ENCODE measurements at places on chromosomes 12 and 14. TPM values are rescaled to one million over a fixed set of nuclear protein-coding genes. Genes with fewer than 3 reads are reported as not detected.

HOXC4 gene
- total RNA-seq = 3.3 TPM

DNA sequence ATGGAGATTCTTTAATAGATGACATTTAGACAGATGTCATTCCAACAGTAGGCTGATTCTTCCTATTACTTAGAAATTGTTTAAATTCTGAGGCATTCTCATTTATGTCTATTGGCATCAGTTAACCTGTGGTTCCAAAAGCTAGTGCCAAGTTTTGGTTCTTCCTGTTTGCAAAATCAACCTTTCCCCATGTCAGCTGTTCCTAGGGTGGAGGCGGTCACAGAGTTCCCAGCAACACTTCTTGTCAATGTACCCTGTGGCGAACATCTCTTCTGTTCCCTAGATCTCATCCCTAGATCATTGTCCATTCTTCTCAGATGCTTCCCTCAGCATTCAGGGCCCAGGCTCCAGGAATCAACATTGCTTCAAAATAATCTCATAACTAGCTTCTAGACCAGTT lies 140.9 kb downstream of the PHLDA1 start:
- peaks cover 17% of the 10 kb centered on the region for H3K4me1 ChIP-seq
- no peak overlapping the region for H3K4me3 ChIP-seq
- H3K27me3 ChIP-seq = no peaks in the 10 kb centered on the region

IGF1 gene
- 0.88 TPM for total RNA-seq

GRCh38 chr12:915090-915489 lies 34.4 kb downstream of the RAD52 start:
- no peak for DNase-seq
- H3K4me1 ChIP-seq = peaks cover 13% of the 10 kb centered on the region
- peaks cover 69% of the 10 kb centered on the region for H3K36me3 ChIP-seq

DNA sequence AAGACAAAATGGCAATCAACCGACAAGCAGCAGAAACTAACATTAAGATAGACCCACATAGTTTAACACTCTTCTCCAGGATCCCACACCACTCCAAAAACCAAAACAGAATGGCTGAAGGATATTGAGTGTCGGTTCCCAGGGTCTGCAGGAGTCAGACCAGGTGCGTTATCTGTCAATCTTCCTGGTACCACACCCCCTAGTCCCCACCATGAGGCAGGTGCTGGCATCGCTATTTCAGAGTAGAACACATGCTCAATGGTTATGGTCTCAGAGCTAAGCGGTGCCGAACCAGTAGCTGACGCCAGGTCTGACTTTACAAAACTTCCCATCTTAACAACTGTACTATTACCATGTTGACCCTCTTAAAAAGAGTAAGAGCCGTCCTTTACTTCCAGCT lies 10.2 kb downstream of the STX2 start:
- no peaks in the 10 kb centered on the region for H3K27me3 ChIP-seq
- H3K4me3 ChIP-seq = no peak overlapping the region
- no peak overlapping the region for H3K27ac ChIP-seq
- no peak for DNase-seq
- H3K36me3 ChIP-seq = no peaks in the 10 kb centered on the region
- H3K4me1 ChIP-seq = peaks cover 21% of the 10 kb centered on the region

DNA sequence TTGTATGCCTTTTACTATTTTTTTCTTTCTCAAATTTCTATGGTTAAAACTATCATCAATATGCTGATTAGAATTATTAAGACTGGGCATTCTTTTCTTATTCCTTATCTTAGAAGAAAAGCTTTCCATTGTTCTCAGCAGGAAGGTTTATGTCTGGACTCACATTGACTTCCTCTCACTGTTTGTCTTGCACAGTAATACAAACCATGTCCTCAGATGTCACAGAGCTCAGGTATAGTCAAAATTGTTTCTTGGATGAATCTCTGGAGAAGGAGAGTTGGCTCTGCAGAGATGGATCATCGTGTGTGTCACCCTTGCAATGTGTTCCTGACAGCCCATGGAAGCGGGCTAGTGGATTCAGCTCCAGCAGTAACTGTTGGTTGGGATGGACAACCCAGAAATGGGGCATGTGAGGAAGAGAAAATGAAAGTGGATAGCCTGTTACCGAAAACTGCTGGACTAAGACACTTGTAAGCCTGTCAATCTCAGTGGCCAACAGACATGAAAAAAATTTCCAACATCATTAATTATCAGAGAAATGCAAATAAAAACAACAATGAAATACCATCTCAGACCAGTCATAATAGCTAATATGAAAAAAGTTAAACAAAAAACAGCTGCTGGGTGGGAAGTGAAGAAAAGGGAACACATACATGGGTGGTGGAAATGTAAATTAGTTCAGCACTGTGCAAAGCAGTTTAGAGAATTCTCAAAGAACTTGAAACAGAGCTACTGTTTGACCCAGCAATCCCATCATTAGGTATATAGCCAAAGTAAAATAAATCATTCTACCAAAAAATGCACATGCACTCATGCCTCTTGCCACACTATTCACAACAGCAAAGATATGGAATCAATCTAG lies 967.8 kb downstream of the TMEM121 start:
- no peaks in the 10 kb centered on the region for H3K27me3 ChIP-seq
- DNase-seq = no peak
- no peak overlapping the region for H3K4me3 ChIP-seq
- H3K27ac ChIP-seq = no peak overlapping the region

DNA sequence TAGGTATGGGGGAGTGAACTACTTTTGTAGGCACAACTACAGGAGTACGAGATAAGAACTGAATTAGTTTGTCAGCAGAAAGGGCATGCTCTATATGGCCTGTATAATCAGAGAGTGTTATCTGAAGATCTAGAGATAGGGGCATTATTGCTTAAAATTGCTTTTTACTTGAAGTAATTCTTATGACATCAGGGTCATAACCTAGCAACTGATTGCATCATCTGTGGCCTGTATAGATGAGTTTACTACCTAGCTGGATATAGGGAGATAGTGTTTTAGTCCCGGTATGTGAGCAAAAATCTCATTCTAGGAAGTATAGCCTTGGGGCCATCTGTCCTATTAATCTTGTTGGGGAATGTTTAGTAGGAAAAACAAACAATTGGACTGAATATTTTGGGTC lies 142.7 kb downstream of the TMEM117 start:
- H3K36me3 ChIP-seq = no peaks in the 10 kb centered on the region
- no peak overlapping the region for H3K27ac ChIP-seq
- H3K4me3 ChIP-seq = no peak overlapping the region
- DNase-seq = no peak
- H3K4me1 ChIP-seq = no peaks in the 10 kb centered on the region

DNA sequence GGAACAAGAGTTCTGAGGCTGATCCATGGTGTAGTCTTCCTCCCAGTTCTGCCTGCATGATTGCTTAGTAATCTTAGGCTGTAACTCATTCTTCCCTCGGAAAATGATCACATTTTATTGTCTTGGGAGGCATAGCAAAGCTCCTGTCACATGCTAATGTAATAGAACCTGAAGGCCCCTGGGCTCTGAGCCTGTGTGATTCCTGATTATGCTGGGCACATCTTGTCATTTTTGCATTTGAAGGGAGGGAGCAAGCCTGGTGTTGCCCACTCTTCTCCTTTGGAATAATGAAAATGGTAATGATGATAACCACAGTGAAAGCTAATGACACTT lies 215.4 kb downstream of the MSRB3 start:
- H3K4me3 ChIP-seq = no peak overlapping the region
- H3K27ac ChIP-seq = peak overlapping the region; percentile 28
- no peaks in the 10 kb centered on the region for H3K27me3 ChIP-seq
- peaks cover 53% of the 10 kb centered on the region for H3K4me1 ChIP-seq
- no peak for DNase-seq

ALX1 gene
- total RNA-seq = not detected

- no peak for DNase-seq
- no peak overlapping the region for H3K27ac ChIP-seq
- H3K27me3 ChIP-seq = no peaks in the 10 kb centered on the region
- no peak overlapping the region for H3K4me3 ChIP-seq
Observed at GRCh38 chr12:5723711-5724252, 221.3 kb downstream of the ANO2 start.

DNA sequence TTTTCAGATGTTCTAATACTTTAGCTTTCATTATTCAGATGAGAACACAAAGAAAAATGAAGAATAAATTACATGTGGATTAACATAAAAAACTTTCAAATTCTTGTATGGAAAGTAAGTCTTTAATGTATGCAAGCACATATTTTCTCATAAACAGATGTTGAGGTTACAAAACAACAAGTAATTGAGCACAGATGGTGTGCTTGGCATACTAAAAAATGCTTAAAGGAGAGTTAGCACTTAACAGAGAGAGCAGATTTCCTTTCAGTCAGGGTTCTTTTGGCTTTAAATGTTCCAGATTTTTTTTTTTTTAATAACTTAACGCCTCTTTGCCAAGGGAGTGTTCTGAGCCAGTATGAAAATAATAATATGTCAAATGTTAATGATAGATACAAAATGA lies 96.0 kb downstream of the RASSF9 start:
- no peaks in the 10 kb centered on the region for H3K27me3 ChIP-seq
- no peaks in the 10 kb centered on the region for H3K36me3 ChIP-seq
- no peak overlapping the region for H3K27ac ChIP-seq
- H3K4me3 ChIP-seq = no peak overlapping the region
- DNase-seq = no peak
- peaks cover 4% of the 10 kb centered on the region for H3K4me1 ChIP-seq

DNA sequence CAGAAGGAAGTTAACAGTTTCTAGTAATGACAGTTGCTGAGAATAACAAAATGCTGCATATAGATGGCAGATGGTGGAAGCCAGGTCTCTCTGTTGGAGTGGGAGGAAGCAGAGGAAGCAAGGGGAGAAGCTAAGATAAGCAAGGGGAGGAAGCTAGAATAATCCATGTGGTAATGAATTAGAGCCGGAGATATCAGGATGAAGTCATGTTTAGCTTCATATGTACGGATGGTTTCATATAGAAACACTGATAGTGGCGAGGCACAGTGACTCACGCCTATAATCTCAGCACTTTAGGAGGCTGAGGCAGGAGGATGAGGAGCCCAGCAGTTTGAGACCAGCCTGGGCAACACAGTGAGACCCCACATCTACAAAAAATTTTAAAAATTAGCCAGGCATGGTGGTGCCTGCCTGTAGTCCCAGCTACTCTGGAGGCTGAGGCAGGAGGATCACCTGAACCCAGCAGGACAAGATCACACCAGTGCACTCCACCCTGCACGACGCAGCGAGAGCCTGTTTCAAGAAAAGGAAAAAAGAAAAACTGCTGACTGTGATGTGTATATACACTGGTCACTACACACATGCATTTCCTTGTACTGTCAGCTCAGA lies 49.2 kb downstream of the ANAPC7 start:
- no peaks in the 10 kb centered on the region for H3K4me1 ChIP-seq
- DNase-seq = no peak
- no peak overlapping the region for H3K4me3 ChIP-seq
- H3K36me3 ChIP-seq = peaks cover 23% of the 10 kb centered on the region
- H3K27ac ChIP-seq = no peak overlapping the region

CPNE6 gene
- total RNA-seq = not detected

GRCh38 chr12:122836027-122836921 lies 1.0 kb downstream of the HIP1R start:
- peak overlapping the region; percentile 80 for H3K4me3 ChIP-seq
- no peaks in the 10 kb centered on the region for H3K36me3 ChIP-seq
- H3K27ac ChIP-seq = no peak overlapping the region
